NCI-H1417 (cell line): ENCODE measurements at places on chromosomes 6 and 20.
A peak's percentile ranks its signal among the peaks of the same experiment; 100 is the strongest.

- no peak for DNase-seq
Measured at GRCh38 chr6:129710450-129711270, 683 bp upstream of the ARHGAP18 start.

- no peak for DNase-seq
Measured at GRCh38 chr6:15709651-15710269, 46.9 kb upstream of the DTNBP1 start.

- DNase-seq: no peak
Measured at GRCh38 chr6:154222716-154223115, 133.9 kb downstream of the IPCEF1 start.

DNA sequence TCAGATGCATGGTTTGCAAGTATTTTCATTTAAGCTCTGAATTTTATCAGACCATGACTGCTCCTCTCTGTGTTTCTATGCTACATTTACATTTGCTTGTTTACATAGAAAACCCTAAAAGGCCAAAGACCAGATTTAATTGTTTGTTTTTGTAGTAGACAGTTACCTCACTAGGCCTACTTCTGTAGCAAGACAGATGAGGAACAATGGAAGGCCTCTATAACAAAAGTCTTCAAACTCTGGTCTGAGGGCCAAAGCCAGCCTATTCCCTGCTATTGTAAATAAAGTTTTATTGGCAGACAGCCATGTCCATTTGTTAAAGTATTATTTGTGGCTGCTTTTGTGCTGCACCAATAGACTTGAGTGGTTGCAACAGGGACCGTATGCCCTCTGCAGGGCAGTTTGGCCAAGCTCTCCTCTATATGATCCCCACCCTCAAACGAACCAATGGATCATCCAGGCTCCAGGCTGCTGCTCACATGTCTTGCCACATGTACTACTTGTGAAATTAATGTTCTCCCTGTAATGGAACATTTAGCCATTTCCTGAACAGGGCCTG is 182.0 kb downstream of the DOK5 start:
- no peak for DNase-seq

DNA sequence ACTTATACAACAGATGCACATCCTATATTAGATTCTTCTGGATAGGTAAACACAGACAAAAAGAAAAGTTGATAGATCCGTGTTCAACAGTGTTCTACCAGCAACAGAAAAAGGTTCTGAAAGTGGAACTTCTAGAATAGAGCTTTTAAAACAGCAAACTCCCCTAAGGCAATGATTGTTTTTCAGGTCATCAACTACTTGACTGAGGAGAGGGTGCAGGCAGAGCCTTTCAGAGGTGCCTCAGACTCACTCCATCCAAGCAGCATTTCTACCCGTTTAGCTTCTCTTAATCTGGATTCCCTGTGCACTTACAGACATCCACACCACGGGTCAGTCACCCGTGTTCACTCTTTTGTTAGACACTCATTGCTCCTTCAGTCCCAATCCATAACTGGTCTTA is 28.9 kb downstream of the FYN start:
- DNase-seq: no peak

- DNase-seq: peak; percentile 52
Measured at GRCh38 chr20:17533396-17533795, 2.2 kb upstream of the BFSP1 start.

- DNase-seq: peak; percentile 29
Measured at GRCh38 chr20:44733341-44734069, 12.2 kb upstream of the KCNK15 start.

GRCh38 chr6:119612911-119613381 is 263.4 kb upstream of the MAN1A1 start:
- no peak for DNase-seq

DNA sequence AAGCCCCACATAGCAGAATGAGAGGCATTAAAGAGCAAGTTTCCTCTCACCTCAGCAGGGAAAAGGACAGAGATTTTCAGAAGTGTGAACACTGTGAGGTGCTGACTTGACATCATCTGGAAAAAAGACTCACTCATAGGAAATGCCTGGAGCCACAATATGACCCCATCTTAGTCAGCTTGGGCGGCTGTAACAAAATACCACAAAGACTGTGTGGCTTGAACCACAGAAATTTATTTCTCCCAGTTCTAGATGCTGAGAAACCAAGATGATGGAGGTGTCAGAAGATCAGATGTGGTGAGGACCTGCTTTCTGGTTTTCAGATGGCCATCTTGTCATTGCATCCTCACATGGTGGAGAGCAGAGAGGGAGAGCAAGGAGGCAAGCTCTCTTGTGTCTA is 253.1 kb downstream of the ADGB start:
- no peak for DNase-seq

- peak; percentile 53 for DNase-seq
Measured at GRCh38 chr6:7424967-7425807, 35.6 kb downstream of the RIOK1 start.

DNA sequence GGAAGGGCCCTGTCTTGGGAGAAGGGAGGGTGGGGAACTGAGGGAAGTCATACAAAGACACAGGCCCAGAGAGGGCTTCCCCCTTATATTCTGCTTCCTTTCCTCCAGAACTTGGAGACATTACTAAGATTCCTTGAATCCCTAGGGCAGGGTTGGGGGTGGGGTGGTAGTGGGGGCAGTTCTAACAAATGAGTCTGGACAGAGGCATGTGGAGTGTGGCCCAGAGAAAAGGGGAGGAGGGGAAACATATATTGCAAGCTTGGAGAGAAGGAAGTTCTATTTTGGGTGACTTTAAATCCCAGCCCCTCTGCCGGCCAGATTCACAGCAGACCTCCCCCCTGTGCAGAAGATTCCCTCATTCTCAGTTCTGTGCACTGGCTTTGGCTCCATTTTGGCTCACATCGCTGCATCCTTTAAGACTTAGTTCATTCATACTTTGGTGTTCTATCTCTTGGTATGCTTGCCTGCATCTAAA is 43.7 kb downstream of the DAAM2 start:
- no peak for DNase-seq

DNA sequence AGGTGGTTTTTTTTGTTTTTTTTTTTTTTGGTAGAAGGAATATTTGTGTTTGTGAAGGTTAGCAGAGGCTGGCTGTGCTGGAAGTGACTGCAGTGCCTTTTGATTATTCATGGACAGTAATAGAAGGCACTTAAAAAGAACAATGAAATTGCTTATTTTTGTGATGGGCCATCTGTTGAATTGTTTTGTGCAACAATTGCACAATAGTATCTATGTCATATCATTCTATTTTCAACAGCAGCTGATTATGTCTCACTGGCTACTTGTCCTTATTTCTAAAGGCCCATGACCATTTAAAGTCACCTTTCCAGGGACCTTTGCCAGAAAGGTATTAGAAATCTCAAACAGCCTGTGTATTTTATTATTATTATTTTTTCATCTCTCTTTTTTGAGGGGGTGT is 70.6 kb downstream of the AFG1L start:
- DNase-seq: peak; percentile 34

- DNase-seq: no peak
Measured at GRCh38 chr6:149032599-149033405, 284.7 kb upstream of the TAB2 start.

DNA sequence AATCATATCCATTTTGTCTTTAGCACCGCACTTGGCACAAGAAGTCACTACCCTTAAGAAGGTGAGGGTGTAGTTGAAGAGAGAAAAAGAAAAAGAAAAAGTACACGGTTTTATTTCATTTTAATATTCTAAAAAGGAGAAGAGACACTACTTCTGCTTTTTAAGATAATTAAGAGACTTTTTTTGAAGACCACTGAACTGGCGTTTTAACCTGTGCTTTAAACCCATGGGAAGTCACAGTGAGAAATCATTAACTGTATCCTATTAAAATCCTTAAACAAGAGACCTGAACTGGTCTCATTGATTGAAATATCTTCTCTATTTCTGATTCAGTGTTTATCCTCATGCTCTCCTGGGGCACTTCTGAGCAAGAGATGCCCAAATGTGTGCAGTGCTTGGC is 243.5 kb downstream of the TMEM242 start:
- DNase-seq: no peak

GRCh38 chr6:14353281-14353680 is 235.7 kb downstream of the CD83 start:
- DNase-seq: no peak
